ENCODE measurements at places on chromosomes 12 and 14.

DNA sequence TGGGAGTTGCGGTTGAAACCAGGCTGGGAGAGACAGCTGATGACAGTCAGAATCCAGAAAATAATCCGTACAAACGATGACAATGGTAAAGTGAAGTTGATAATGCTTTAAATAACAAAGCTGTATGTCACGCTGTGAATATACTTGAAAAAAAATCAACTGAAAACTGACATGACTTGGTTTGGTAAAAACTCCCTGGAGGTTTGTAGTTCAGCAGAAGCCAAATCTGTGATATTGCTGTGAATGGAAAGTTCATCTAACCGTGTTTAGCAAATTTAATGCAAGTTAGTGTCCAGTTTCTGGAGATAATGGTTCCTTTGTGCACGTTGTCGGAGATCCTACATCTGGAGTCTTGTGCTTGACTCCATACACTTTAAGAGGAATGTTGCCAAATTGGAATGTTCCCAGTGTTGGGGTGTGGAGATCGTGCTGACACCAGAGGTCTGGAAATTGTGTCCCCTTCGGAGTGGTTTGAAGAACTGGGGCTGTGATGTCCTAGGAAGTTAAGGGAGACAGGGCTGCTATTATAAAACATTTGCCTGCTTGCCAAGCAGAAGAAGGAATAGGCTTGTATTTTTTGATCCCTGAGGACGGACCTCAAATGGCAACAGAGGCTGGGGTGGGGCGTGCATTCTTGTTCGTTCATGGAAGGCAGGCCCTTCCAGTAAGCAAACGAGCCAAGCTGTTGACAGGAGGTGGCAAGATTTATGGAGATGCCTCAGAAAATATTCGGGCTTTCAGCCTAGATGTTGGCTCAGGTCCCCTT, 30.6 kb downstream of the PPFIBP1 start:
- DNase-seq: no peak

DNA sequence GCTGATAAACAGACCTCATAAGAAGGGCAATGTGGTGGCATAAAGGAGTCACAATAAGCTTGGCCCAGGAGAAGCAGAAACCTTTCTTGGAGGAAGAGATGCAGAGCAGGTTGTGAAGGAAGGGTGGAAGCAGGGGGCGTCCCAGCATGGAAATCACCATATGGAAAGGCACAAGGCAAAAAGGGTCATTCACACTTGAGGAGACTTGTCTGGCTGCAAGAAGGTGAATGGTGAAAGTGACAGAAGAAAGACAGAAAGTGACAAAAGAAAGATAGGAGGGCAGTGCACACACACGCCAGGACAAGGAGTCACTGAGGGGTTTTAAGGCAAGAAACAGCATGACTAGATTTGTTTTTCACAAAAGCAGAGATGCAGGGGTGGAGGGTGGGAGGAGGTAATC, 38.3 kb downstream of the GALNT4 start:
- DNase-seq: no peak

GRCh38 chr12:126676434-126676833, 1590.5 kb upstream of the TMEM132C start:
- DNase-seq: no peak

DNA sequence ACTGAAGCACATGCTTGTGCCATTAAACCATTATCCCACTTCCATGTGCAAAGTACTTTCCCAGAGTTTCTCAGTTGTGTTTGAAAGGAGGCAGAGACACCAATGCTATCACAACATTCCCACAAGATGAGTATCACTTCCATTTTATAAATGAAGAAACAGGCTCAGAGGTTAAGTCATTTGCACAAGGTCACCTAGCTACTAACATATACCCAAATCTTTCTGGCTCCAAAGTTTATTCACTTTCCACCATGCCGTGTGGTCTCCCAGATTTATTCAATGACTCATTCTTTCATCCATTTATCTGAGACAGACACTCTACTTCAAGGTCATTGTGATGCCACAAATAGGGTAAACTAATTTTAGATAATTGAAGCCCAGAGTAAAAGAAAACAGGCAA, 9.4 kb downstream of the ART4 start:
- DNase-seq: no peak
